ENCODE measurements at places on chromosomes 4 and X.

GRCh38 chr4:102196221-102196620 is 149.1 kb downstream of the SLC39A8 start:
- DNase-seq: no peak

- DNase-seq: no peak
Measured at GRCh38 chr4:186266729-186267456, 904 bp downstream of the F11 start.

DNA sequence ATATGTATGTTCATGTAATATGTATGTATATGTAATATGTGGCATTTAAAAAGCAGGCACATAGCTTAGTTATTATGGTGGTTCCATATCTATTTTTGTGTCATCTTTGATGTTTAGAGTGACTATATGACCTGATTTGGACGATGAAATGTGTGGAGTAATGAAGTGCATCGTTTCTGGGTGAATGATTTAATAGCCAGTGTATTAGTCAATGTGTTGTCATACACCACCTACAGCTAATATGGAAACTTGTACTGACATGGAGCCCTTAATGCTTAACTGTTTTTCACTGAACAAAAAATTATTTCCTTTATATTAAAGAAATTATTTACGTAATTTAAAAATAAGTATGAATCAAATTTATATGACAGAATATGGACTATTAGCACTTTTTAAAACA is 292.3 kb upstream of the FSTL5 start:
- no peak for DNase-seq

DNA sequence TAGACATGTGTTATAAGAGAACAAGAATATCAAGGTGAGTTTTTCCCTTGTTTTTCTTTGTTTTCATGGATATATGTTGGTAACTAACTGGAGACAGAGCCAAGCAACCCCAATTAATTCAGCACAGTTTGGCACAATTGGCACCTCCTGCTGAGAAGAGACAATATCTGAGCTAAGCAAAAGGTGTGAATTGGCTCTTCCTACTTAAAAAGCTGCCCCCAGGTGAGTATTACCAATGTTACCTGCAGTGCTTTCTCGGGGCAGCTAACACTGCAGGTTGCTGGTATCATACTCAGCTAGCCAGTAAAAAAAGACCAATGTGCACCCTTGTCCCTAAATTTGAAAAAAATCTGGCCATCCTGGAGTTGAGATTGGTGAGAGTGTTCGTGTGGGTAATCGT is 871.2 kb upstream of the TENM3 start:
- DNase-seq: no peak

GRCh38 chr4:122334828-122335227 is 44.0 kb upstream of the ADAD1 start:
- no peak for DNase-seq

DNA sequence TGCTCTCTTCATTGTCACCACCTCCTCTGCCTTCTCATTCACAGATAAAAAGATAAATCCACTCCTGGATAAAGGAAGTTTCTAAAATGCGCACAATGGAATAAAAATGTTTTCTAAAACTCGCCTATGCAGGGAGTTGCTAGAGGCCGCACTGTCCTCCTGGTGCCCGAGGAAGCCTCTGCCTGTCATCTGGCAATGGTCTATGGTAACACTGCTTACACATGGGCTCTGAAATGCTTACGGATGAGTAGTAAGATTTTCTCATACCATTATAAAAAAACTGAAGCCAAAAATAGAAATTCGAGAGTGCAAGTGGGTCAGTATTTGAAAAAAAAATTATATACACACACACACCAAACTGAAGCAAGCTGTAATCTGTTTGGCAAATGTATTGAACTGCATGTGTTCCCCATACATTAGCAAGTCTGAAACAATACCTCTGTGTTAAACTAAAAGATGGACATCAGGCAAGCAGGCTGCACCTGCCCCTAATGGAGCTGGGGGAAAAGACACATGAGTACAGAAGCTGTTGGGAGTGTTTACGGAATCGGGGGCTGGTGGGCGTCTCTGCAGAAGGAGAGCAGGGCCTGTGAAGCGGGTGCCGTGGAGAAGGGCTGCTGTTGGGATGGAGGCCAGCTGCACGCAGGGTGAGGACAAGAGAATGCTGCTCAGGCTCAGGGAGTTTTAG is 103.3 kb upstream of the FAT1 start:
- DNase-seq: no peak

GRCh38 chrX:106898462-106898861 is 4.7 kb downstream of the RIPPLY1 start:
- peak; percentile 52 for DNase-seq

DNA sequence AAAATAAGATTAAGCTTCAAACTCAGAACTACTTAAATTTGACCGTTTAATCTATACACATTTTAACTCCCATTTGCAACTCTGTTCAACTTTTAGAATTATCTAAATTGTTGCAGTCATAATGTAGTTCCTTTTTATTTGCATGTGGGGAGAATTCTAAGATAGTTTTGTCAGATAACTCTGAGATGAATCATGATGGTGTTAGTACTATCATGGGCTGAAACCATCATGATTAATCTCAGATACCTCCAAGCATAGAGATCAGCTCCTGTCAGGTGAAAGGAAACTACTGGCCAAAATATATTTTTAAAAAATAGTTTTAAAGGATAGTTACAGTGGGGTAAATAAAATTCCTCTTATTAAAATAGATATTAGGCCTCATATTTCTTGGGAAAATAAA is 39.0 kb downstream of the FBXO8 start:
- no peak for DNase-seq

GRCh38 chr4:48247878-48248558 is 21.6 kb downstream of the TEC start:
- no peak for DNase-seq

- DNase-seq: peak; percentile 30
Measured at GRCh38 chrX:13898083-13898482, 81.2 kb upstream of the GPM6B start.

GRCh38 chr4:15558561-15558960 is 88.9 kb downstream of the CC2D2A start:
- no peak for DNase-seq

DNA sequence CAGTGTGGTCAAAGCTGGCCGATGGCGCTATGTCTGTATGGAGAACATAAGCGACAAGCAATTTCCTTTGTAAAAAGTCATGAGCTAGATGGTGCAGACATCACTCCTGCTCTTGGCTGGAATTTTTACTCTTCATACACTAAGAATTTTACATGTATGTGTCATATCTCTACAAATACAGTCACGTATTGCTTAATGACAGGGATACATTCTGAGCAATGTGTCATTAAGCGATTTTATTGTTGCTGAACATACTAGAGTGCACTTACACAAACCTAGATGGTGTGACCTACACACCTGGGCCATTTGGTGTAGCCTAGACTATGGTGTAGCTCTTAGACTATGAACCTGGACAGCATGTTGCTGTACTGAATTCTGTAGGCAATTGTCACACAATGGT is 185.4 kb downstream of the SOWAHB start:
- no peak for DNase-seq

DNA sequence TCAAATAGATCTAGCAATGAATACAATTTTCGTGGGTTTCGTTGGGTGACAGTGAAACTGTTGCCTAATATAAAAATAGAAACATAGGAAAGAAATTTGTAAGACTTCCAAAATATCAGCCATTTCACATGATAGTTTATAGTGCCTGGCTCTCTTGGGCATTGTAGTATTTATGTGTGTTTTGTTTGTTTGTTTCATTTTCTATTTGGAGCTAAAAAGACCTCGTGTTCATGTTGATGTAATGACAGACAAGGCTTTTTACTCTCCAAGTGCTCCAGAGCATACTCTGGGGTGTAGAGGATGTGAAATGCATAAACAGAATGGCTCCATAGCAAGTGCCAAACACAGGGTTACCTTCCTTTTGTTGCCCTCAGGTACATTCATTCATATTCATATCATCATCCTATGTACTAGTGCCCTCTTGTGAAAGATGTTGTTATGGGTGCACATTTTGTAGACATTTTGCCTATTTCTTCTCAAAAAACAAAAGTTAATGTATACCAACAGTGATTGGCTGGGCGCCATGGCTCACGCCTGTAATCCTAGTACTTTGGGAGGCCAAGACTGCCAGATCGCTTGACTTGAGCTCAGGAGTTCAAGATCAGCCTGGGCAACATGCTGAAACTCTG is 100.7 kb upstream of the AMOT start:
- peak; percentile 11 for DNase-seq

GRCh38 chr4:167903291-167903721 is 189.0 kb upstream of the ANXA10 start:
- no peak for DNase-seq

DNA sequence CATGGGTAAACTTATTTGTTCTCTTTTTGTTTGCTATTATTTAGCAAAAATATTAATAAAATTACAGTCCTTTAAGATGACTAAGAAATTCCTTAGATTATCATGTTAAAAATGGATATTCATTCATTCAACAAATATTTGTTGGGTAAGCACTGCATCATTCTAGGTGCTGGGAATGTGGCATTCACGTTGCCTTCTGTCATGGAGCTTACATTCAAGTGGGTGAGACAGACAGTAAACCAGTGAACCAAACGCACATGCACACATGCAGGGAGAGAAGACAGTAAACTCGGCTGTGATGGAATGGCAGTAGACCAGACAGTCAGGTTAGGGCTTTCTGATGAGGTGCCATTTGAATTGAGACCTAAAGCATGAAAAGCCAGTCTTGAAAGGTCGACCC is 91.8 kb downstream of the STOX2 start:
- DNase-seq: no peak

- peak; percentile 40 for DNase-seq
Measured at GRCh38 chrX:115642895-115643530, 82.0 kb downstream of the PLS3 start.

DNA sequence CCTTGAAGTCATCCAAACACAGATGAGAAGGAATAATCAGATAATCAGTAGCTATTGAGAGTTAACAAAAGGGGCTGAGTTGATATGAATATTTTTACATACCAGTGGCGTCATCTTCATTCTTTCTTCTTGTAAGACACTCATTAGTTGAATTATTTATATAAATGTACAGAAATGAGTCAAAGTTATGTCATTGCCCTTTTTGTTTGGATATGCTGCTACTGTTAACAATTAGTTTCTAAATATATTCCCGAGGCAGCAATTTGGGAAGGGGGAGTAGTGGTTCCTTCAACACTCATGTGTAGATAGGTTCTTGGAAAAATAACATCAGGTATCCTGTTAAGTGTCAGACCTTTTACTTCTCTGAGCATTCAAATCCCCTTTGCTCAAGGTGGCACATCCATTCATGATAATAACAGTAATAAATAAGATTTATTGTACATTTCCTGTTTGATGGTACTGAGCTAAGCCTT is 436.6 kb downstream of the SPRY1 start:
- no peak for DNase-seq

GRCh38 chrX:88586317-88586716 is 160.7 kb upstream of the CPXCR1 start:
- no peak for DNase-seq

DNA sequence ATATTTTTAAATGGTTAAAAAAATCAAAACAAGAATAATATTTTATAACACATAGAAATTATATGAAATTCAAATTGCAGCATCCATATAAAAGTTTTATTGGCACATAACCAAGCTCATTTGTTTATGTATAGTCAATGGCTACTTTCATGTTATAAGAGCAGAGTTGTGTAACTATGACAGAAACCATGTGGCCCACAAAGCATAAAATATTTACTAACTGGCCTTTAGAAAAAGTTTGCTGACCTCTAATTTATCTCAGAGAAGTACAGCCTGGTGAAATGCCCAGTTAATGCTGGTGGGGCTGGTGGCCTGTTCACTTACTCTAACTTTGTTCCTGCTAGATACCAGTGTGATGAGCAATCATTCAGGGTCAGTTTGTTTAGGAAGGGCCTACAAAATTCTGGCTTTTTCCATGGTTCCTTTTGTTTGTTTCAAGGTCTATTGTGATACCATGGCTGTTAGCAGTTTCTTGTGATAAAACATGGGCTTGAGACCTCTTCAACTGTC is 104.6 kb downstream of the PPP1R2C start:
- DNase-seq: no peak

DNA sequence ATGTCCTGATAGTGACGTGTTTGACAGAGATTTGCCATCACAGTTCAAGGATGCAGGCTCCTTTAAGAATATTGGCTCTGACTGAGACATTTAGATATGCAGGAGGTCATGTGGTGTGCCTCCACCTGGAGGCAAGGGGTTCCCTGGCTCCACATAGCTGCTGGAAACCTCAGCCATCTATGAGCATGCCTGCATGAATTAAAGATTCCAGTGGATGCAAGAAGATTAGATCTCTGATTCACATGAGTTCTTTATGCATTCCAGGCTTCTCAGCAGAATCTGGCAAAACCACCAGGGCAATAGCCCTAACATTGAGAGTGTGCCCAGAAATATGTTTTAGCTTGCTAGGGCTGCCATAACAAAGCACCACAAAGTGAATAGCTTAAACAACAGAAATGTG is 298.5 kb upstream of the AADAT start:
- no peak for DNase-seq

DNA sequence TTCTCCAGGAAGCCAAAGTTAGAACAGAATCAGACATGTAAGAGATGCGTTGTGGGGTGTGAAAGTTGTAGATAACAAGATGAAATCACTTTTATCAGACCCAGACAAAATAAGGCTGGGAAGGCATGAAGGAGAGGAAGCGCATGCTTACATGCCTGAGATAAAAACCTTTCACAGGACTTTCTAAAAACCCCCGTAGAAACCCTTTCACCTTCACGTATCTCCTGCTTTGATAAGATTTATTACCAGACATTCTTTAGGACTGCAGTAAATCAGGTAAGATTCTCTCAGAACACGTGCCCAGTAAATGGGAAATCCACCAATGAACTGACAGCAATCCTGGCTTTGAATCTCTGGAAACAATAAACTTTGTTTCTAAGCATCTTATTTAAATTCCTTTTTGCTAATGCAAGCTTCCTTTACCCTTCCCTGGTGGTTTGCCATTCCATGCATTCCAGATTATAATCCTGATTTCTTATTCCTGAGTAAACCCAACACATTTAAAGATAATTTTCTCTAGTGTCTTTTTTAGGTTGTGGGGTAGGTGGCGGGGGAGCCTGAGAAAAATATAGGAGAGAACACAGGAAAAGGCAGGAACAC is 254.6 kb upstream of the LDB2 start:
- DNase-seq: no peak

- DNase-seq: no peak
Measured at GRCh38 chr4:41485041-41485440, 52.9 kb upstream of the LIMCH1 start.

DNA sequence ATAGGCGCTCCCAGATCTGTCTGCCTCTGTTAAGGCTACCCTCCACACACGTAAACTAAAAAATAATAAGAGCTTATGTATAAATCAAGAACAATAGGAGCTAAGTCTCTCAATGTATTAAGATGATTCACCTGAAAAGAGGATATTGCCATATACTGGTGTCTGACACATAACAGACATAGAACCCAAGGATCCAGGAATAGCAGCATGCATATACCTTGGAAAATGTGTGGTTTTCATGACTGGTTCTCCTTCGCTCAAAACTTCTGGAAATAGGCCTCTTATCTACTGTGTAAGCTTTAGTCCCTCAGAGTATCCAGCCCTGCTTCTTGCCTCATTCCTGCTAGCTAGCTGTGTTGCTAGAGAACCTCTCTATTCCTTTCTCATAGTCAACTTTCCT is 203.7 kb upstream of the SLITRK2 start:
- DNase-seq: no peak

- no peak for DNase-seq
Measured at GRCh38 chr4:33658971-33659370, 2585.3 kb downstream of the ARAP2 start.
